ENCODE measurements at places on chromosomes 6 and 20.

GRCh38 chr6:25927756-25928216 lies 2.7 kb downstream of the SLC17A2 start:
- no peak for DNase-seq

DNA sequence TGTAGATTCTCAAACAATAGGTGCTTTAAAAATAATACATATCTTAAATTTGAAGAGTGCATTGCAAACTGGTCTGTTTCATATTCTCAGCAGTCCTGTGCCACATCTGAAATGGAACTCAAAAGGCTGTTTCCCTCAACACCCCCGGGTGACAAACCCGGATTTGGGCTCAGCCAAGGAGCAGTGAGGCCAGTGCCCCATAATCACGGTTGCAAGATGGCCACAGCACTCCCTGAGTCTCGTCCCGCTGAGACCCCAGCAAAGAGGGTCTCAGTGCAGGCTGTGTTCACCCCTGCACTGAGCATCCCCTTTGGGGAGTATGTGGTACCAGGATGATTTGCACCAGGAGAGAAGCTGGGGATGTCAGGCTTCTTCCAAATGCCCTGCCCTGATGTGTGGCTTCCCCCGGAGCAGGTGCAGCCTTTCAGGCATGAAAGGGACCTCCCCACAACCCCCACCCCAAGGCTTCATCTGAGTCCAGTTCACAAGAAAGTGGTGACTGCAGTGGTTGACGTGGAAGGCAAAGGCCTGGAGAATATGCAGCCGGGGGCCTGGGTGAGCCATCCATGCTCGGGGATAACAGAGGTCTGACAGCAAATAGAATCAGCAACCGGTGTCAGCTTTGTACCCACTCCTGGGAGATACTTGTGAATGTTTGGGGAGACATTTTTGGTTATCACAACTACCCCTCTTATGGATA lies 202.9 kb downstream of the SYNDIG1 start:
- no peak for DNase-seq

DNA sequence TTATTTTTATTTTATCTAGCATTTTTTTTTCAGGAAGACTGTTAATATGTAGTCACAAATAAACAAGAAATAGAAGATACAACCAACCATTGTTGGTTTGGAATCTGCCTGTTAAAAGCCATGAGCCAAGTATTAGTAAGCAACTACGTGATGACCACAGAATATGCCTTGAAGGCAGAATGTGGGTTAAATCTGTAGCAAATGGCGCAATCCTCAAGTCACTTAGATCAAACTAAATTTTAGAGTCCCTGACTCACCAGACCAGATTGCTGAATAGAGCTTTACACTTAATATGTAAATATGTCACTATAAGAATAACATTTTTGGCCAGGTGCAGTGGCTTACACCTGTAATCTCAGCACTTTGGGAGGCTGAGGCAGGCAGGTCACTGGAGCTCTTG lies 800.1 kb upstream of the CITED2 start:
- no peak for DNase-seq

GRCh38 chr6:45419571-45420082 lies 41.9 kb upstream of the SUPT3H start:
- peak; percentile 81 for DNase-seq

DNA sequence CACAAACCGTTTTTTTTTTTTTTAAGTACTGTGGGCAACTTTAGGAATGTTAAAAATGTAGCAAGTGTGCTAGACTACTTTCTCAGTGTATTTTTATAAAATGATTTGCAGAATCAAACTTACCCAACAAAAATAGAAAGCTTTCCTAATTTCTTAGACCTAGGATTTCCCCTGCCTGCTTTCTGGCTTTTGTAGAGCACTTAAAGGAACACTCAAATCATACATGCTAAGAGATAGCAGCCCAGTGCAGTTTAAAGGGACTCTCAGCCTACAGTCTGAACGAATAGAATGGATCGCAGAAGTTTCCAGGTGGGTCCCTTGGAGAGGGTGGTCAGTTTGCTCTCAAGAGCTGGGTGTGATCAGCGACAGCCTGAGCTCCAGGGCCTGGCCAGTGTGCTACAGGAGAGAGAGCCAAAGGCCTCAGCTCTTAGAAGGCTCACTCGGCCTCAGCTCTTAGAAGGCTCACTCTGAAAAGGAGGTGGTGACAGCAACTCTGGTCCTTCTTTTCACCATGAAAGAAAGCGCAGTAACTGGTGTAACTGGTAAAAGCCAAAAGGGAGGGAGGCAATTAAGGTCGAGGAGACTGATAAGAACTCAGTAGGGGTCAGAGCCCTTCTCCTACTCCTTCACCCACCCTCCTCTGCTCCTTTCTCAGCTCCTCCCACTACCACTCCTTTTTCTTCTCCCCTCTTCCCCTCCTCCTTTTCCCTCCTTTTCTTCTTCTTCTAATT lies 142.4 kb downstream of the ZFP64 start:
- DNase-seq = no peak

DNA sequence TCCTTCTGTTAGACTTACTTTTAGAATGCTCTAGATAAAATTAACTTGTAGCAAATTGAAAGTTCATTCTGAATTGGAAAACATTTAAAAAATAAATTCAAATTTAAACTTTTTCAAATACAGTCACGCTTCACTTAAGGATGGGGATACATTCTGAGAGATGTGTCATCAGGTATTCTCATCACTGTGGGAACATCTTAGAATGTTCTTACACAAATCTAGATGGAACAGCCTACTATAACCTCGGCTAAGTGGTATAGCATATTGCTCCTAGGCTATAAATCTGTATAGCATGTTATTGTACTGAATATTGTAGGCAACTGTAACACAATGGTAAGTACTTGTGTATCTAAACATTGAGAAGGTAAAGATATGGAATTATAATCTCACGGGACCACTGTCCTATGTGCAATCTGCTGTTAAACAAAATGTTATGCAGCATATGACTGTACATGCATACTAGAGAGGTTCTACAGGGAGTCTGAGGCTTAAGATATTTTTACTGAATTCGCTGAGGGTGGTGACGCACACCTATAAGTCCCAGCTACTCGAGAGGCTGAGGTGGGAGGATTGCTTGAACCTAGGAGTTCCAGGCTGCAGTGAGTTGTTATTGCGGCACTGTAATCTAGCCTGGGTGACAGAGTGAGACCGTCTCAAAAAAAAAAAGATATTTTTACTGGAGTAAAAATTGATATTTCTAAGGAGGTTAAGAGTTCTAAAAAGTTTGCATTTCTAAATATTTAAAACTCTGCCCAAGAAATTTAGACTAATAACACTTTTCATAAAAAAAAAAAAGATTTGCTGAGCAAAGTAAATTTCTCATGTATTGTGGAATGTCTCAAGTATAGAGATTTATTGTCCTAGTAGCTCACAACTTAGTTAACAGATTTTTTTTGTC lies 87.3 kb upstream of the TULP1 start:
- DNase-seq = no peak

- DNase-seq = no peak
These were observed 19.1 kb downstream of the AFDN start for GRCh38 chr6:167845856-167846255.

GRCh38 chr20:4371623-4372251 lies 350.0 kb upstream of the PRND start:
- no peak for DNase-seq

- no peak for DNase-seq
These were observed 6.9 kb upstream of the KIF16B start for GRCh38 chr20:16580147-16580546.

- DNase-seq = no peak
These were observed 1.5 kb upstream of the SNRNP48 start for GRCh38 chr6:7588506-7588905.

DNA sequence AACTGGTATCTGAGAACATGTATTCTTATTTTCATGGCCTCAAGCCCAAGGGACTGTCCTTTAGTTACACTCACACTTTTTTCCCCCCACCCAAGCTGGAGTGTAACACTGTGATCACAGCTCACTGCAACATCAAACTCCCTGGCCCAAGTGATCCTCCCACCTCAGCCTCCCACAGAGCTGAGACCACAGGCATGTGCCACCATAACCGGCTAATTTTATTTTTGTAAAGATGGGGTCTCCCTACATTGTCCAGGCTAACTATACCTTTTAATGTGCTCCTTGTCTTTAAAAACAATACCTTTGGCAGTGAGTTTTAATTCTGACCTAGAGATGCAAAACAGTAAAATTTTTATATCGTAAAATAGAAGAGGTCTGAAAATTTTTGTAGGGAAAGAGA lies 48.2 kb upstream of the FAM83C start:
- no peak for DNase-seq

GRCh38 chr6:156351346-156351966 lies 425.7 kb upstream of the ARID1B start:
- DNase-seq = no peak

- no peak for DNase-seq
These were observed 183.2 kb downstream of the SIM1 start for GRCh38 chr6:100281471-100281901.

All from activated T-cell treated with anti-CD3 and anti-CD28 coated beads, Interleukin-2, amount 50 U/mL, for 48 hours (primary cell).